Activated naive CD4-positive, alpha-beta T cell treated with anti-CD3 and anti-CD28 coated beads, Interleukin-2, amount 50 U/mL, for 16 hours (primary cell): ENCODE measurements at places on chromosomes 4 and X.

- DNase-seq = no peak
Observed at GRCh38 chr4:69649629-69650028, 3.4 kb downstream of the UGT2A1 start.

DNA sequence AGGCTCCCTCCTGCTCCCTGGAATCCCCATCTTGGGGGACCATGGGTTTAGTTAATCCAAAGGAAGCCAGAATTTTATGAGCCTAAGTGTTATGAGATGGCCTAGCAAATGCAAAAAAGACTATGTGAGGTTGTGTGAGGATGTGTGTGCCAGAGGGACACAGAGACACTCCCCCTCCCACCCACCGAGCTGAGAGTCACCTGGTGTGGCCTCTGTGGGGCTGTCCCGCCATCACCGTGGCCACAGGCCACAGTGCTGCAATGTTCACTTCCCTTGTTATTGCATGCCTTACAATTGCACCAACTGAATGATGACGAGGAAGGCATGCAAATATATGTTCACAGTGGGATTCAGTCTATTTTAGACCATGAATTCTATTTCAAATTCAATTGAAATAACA is 601 bp upstream of the FGFBP2 start:
- DNase-seq = no peak

DNA sequence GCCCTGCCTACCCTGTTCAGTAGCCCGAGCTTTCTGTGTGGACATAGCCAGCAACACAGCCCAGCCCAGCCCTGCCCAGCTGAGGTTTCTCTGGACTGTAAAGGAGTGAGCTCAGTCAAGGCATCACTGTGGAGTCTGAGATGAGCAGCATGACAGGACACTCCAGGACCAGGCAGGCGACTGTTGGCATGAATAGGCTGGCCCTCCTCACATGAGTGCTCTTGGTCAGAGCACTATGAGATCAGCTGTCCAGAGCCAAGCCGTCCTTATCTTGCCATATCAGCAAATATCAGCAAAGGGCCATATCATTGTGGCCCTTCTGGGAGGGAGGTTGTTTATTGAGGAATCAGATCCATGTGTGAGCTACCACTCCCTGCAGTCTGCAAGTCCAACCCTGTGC is 30.9 kb downstream of the REELD1 start:
- no peak for DNase-seq

DNA sequence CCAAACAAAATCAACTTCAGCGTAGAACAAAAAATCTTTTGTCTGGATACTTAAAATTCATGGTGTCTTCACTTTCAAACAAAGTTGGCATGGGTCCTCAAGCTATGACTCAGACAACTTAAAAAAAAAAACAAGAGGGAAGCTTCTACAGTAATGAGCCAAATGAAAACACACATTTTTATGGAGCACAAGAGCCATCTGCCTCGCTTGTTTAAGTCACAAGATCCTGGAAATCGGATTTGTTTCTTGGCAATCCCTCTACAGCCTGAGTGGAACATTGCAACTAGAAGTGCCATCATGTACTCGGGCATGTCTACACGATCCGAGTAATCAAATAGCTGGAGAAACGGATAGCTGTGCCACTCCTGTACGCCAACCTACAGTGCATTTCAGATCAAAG is 22.6 kb downstream of the LAMP2 start:
- no peak for DNase-seq

DNA sequence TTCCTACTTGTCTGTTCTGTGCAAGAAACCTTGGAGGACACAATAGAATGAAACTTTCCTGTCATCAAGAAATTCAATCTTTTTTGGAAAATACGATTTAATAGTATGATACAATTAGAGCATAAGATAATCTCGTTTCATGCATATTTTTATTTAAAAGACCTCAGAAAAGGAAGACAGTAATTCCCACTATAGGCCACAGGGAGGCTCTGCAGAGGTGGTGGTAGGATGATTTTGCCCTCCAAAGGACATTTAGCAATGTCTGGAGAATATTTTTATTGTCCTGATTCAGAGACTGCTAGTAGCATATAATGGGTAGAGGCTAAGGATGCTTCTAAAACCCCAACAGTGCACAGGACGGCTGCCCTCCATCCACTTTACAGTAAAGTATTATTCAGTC is 68.7 kb downstream of the PAK3 start:
- DNase-seq = no peak

DNA sequence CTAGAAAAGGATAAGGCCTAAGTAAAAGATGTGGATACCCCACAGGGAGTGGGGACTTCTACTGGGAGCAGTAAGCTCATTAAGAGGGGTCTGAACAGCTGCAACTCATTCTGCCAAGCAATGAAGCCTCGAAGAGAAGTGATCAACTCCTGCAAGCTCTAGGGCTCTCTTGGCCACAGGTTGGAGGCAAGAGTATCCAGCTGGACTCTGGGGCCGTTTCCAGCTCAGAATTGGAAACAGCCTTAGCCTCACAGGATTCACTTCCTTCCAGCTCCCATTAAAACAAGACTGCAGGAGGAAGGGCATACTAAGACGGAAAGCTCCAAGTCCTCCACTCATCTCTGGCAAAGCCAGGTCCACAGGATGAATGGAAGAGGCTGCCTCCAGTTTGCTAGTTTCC is 126.3 kb downstream of the ATG4A start:
- DNase-seq = no peak

- DNase-seq = no peak
Observed at GRCh38 chr4:153798901-153799693, 10.2 kb upstream of the SFRP2 start.

GRCh38 chrX:6885909-6886308 is 261.6 kb upstream of the STS start:
- DNase-seq = no peak

DNA sequence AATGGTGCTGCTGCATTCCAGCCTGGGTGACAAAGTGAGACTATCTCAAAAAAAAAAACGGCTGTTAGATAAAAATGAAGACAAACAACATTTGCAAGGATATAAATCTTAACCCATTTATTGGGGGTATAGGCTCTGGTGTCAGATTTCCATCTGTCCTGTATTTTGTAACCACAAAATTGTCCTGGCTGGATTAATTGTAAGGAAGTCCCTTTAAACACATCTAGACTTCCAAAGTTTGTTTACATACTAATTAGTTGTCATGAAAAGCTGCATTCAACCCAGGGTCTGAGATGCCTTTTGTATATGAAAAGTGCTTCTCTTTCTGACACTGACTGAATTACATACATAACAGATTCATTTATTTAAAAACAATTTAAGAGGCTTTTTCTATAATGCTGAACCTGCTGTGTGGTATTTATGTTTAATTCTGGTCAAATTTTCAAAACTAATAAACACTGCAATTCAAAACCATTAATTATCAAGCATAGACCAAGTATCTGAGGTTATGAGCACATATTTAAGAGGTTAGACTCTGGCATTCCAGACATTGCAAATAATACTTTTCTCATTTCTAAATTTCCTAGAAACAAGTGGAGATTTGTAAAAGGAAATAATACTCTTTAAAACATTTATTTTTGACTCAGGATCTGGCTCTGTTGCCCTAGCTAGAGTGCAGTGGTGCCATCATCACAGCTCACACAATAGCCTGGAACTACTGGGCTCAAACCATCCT is 17.5 kb upstream of the UGDH start:
- no peak for DNase-seq

GRCh38 chr4:81512001-81512756 is 40.5 kb upstream of the RASGEF1B start:
- DNase-seq = no peak

DNA sequence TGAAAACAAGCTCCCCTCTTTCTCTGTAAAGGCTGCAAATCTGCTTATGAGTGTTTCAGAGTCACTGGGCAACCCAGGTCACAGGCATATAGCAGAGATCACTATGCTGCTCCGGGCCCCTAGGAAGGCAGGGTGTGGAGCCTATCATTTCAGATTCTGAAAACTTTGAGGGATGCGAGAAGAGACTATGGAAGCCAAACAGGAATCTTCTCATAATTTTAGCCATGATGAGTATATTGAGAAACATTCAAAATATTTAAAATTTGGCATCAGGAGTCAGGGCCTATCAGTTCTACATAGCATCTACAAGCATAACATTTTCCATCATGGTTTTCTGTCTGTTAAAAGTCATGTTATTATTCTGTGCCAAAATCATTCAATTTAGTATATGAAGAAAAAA is 61.7 kb upstream of the ATXN3L start:
- DNase-seq = no peak

DNA sequence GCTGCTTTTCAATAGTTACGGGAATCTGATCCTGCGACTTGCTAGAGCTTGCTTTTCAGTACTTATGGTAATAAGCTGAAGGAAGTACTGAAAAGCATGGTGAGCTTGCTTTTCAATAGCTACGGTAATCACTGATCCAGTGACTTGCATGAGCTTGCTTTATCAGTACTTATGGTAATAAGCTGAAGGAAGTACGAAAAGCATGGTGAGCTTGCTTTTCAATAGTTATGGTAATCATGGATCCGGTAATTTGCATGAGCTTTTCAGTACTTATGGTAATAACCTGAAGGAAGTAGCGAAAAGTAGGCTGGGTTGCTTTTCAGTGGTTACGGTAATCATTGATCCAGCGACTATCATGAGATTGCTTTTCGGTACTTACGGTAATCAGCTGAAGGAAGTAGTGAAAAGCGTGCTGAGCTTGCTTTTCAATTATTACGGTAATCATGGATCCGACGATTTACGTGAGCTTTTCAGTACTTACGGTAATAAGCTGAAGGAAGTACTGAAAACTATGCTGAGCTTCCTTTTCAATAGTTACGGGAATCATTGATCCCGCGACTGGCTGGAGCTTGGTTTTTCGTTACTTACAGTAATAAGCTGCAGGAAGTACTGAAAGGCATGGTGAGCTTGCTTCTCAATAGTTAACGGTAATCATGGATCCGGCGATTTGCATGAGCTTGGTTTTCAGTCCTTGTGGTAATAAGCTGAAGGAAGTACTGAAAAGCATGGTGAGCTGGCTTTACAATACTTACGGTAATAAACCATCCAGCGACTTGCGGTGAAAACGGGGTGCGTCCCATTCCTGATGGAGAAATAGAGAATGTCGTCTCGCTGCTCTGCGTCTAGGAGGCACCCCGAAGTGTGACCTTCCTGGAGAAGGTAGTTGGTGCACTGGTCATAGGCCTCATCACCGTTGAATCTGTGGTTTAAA is 6.5 kb downstream of the CRLF2 start:
- peak; percentile 30 for DNase-seq

DNA sequence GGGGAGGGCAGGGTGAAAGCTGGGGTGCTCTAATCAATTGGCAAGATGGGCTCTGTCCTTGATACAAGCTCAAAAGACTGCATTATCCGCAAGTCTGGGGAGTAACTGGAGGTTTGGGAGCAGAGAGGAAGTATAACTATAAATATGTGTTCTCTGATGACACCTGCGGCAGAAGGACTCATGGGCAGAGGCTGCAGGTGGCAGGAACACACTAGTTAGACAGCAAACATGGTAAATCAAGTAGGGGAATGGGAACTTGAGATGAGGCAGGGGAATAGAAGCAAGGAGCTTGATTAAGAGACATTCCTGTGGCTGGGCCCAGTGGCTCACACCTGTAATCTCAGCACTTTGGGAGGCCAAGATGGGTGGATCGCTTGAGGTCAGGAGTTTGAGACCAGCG is 30.3 kb downstream of the SH3KBP1 start:
- DNase-seq = no peak

GRCh38 chr4:3361406-3361805 is 68.6 kb downstream of the RGS12 start:
- DNase-seq = no peak

DNA sequence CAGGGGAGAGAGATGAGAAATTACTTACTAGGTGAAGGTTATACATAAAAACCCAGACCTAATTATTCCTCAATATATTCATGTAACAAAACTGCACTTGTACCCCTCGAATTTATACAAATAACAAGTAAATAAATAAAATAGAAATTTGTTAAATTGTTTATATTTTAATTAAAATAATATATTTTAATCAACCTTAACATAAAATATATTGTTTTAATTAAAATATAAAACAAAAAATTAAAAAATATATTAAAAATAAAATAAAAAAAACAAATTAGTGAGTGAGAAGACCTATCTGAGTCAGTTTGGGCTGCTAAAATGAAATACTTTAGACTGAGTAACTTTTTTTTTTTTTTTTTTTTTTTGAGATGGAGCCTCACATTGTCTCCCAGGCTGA is 87.4 kb upstream of the PCDH7 start:
- no peak for DNase-seq

GRCh38 chrX:153878969-153879653 is 6.9 kb downstream of the L1CAM start:
- DNase-seq = peak; percentile 26

GRCh38 chr4:4356106-4357041 is 30.5 kb upstream of the NSG1 start:
- no peak for DNase-seq

GRCh38 chr4:141132072-141132708 is 1.1 kb downstream of the RNF150 start:
- no peak for DNase-seq

DNA sequence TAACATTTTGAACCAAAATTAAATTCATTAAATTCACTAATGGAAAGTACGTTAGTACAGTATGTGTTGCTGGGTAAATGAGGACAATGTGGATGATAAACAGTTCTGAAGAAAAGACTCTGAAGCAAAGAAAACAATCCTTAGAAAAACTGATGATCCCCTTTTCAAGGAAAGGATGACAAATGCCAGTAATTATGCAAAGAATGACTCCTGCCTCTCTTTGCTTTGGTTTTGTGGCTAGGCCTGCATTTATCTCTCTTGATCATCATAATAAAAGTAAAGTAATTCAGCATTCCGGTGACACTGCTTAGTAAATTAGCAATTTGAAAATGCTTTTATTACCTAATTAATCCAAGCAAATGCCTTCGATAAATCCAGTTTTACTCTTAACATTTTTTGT is 652.2 kb upstream of the DIPK2B start:
- DNase-seq = no peak

DNA sequence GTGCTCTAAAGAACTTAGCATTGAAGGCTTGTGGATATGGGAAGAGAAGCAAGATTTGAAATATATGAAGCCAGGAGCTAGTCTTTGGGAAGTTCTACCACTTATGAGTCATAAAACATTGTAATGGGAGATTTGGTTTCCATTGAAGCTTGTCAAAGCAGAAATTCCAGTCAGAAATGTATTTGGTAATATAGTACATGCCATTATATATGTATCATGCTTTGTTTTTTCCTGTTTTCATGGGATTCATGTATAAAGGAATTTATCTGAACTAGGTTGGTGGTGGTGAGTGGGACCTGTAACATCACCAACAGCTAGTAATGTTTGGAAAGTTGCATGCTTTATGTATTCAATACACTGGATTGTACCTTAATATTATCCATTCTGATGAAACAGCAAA is 14.6 kb upstream of the DCAF8L2 start:
- no peak for DNase-seq

DNA sequence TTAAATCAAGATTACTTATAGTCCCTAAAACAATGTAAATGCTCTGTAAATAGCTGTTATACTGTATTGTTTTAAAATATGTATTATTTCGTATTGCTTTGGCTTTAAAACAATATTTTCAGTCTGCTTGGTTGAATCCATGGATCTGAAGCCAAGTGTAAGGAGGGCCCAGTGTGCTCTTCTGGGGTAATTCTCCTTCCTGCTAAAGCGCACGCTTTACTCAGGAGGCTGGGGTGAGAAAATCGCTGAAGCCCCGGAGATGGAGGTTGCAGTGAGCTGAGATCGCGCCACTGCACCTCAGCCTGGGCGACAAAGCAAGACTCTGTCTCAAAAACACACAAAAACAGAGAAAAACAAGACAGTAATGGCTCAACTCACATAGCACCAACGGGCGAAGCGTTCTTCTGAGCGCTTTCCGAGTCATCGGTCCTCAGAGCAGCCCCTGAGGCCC is 391 bp upstream of the IDUA start:
- DNase-seq = no peak
